ENCODE measurements at places on chromosomes 13 and 19. TPM values are rescaled to one million over a fixed set of nuclear protein-coding genes. Genes with fewer than 3 reads are reported as not detected.

SERP2 gene
- total RNA-seq, result 1.0 TPM

LRRC25 gene
- not detected for total RNA-seq

FCHO1 gene
- 93.9 TPM for total RNA-seq

EGLN2 gene
- total RNA-seq, result 90.5 TPM

POU2F2 gene
- total RNA-seq, result 56.0 TPM

SPRY2 gene
- 0.21 TPM for total RNA-seq

PCDH20 gene
- total RNA-seq, result not detected

DCT gene
- 0.49 TPM for total RNA-seq

PLPP2 gene
- 2.7 TPM for total RNA-seq

PSG6 gene
- total RNA-seq, result not detected

All from activated T-cell treated with anti-CD3 and anti-CD28 coated beads, Interleukin-2, amount 50 U/mL, for 72 hours (primary cell).